ENCODE measurements at places on chromosomes 7 and 10. TPM values are rescaled to one million over a fixed set of nuclear protein-coding genes. Genes with fewer than 3 reads are reported as not detected.

Gene MSRB2
- total RNA-seq, result 13.7 TPM

Gene GRM8
- 2.9 TPM for total RNA-seq

Gene AVPI1
- total RNA-seq, result 26.8 TPM

Gene ZNF282
- total RNA-seq, result 17.7 TPM

Gene CALCR
- total RNA-seq, result not detected

Gene SPDYE6
- not detected for total RNA-seq

Gene AKR1D1
- not detected for total RNA-seq

GRCh38 chr10:128835361-128835760, 631.7 kb upstream of the MGMT start:
- DNase-seq, result no peak

GRCh38 chr10:130018730-130019185, 54.7 kb upstream of the EBF3 start:
- no peak for DNase-seq

DNA sequence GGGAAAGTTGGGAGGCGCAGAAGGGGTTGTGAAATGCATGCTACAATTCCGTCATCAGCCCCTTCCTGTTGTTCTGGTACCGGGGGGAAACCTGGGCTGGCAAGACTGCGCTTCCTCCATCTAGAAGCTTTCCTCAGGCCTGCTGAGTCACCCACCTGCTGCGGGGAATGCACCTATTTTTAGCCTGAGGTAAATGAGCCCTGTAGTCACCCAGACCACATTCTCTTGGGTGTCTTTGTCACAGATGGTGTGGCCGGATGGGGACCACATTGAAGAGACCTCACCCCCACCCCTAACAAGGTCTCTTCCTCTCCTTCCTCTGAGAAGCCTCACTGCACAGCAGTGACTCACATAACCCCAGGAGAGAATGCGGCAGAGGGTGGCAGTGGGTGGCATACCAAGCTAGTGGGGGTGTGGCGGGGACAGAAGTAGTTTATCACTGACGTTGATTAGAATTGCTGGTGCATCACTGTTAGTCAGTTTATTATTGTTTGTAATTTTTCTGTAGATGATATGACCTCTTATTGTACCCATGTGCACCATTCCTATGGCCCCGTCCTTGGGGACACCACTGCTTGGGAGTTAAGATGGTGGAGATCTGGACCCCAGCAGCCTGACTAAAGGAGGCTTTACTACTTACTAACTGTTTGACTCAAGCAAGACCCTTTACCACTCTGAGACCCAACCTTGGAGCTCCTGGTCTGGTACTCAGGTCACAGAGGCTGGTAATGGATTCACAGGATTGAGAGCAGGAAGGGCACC, 83.0 kb upstream of the DUSP5 start:
- DNase-seq, result peak; percentile 88

DNA sequence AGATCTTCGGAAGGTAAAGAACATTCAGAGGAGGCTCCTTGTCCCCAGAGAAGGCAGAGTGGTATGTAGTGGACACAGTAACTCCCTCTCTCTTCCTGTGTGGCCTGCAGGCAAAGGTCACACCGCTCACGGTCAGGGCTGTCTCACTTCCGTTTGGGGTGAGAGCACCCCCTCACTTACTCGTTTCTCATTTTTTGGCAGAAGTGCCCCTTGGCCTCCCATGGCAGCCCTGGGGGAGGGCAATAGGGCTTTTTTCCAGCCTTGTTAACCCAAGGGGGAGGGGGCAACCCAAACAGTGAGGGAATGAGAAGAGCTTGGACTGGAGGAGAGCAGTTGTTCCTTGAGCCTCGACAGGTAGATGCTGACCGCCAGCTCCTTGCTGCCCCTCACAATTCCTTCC, 31.8 kb upstream of the SRGN start:
- DNase-seq, result no peak

DNA sequence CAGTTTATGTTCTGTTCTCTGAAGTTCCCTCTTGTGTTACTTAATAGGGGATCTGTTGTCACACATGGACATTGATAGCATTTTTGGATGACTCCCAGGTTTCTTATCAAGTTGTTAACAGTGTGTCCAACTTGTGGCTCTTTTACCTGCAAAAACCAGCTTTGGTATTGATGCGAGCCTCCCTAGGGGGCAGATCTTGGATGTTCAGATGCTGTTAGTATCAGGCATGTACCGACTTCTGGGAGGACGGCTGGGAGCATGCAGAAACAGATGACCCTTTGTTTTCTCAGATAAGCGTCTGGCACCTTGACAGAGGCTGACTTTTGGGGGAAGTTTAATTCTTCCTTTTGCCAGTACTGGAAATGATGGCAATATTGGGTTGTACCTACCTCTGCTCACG, 2.2 kb downstream of the PLPP4 start:
- DNase-seq, result no peak

GRCh38 chr7:87475359-87476178, at the start of gene ABCB4:
TSS of gene ABCB4 (minus strand) at chr7:87475680. CDS start at chr7:87475465, 215 bp downstream.
- DNase-seq, result no peak

DNA sequence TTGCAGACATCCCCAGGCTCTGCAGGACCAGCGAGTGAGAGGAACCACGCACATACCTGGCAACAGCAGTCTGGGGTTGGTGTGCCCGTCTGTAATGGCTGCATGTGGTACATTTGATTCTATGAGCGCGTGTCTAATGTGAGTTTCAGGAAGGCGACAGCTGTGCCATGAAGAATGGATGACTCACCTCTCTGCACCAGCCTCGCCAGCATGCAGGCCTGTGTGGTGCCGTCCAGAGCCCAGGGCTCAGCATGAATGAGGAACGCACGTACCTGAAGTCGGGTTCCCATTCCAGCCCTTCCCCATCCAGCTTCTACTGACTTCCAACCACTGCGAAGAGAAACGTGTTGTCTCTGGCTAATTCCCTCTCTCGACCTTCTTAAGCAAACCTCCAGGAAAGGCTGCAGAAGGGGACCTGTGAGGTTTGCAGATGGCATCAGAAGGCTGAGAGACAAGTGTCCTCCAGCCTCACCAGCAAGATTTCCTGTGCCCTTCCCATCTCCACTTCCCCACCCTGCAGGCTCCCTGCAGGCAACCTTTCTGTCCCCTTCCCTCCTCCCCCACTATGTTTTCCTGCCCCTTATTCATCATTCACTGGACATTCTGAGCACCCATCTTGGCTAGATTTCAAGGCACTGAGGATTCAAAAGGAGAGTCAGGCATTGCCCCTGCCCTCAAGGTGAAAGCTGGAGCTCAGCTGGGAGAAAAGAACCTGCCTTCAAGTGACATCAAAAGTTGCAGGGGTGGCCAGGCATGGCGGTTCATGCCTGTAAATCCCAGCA, 54.3 kb downstream of the ASB13 start:
- DNase-seq, result peak; percentile 12

DNA sequence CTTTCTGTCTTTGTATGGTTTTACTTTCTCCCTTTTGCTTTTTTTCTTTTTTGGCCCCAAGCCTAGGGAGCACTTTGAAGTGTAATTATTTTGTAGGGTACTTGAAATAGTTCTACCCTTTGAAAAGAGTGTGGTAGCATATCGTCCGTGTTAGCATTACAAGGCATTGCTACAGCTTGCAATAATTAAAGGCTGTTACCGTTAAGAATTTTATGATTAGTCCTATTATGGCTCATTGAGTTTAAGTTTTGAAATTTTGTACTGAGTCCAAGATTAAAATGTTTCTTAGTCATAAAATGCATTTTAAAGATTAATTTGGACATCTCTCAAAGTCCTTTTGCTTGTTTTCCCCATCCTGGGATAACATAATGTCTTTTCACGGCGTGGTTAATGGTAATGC, 490.0 kb upstream of the LRRN3 start:
- no peak for DNase-seq

GRCh38 chr7:91913612-91914011, 27.1 kb upstream of the AKAP9 start:
- no peak for DNase-seq

DNA sequence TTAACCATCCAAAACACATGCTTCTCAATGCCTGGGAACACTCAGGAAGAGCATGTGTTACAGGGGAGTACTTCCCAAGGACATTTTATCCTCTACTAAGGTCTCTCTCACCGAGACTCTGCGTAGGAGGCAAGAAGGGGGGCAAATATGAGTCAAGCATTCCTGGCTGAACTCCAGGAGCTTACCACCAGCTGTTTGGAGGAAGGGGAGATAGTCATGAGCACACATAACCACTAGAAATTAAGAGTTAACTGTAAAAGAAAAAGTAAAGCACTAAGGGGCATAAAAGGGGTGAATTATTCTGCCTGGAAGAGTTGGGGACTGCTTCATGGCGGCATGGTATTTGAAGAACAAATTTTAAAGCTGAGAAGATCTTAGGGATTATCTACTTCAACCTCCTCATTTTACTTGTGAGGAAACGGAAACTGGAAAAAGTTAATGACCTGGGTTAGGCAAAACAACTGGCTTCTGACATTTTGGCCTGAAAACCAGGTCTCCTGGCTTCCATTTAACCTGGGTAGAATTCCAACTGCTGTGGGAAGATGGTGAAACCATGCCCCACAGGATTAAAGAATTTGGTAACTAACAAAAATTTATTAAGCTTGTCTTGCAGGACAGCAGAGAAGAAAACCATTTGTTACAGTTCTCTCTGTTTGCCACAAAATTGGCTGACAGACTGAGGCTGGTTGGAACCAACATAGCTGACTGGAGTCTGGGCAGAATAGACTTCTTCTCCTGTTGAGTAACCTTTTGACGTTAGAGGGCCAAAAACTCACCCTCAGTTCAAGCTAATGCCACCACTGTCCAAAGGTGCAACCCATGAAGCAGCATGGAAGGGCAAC, 85.5 kb downstream of the SLC25A13 start:
- DNase-seq, result peak; percentile 90

- DNase-seq, result no peak
These were observed 65.4 kb downstream of the ST7 start for GRCh38 chr7:117018713-117019112.

- no peak for DNase-seq
These were observed 74.2 kb upstream of the EEPD1 start for GRCh38 chr7:36078816-36079360.

GRCh38 chr7:22417349-22417748, 60.4 kb upstream of the RAPGEF5 start:
- DNase-seq, result no peak

GRCh38 chr10:44517635-44518034, 132.7 kb upstream of the CXCL12 start:
- DNase-seq, result no peak

GRCh38 chr7:69732203-69732602, 133.9 kb downstream of the AUTS2 start:
- peak; percentile 35 for DNase-seq

- DNase-seq, result no peak
These were observed 35.8 kb upstream of the SDHAF3 start for GRCh38 chr7:97081521-97082300.

GRCh38 chr7:14761510-14762296, 140.8 kb downstream of the DGKB start:
- peak; percentile 66 for DNase-seq

DNA sequence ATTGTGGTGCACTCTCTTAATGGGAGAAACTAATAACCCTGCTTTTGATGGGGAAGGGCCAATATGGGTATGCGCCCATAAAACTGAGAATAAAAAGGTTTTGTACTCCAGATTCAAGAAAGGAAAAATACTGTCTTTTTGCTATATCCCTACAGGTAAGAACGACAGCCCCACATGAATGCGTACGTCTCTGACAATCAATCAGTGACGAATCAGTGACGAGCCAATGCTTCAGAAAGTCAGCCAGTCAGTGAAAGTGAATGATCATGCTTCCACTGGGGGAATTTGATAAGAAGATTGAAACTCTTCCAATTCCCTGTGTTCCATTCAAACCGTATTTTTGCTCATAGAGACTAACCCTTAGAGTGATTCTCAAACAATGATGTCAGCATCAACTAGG, 26.3 kb downstream of the ARL5B start:
- no peak for DNase-seq

DNA sequence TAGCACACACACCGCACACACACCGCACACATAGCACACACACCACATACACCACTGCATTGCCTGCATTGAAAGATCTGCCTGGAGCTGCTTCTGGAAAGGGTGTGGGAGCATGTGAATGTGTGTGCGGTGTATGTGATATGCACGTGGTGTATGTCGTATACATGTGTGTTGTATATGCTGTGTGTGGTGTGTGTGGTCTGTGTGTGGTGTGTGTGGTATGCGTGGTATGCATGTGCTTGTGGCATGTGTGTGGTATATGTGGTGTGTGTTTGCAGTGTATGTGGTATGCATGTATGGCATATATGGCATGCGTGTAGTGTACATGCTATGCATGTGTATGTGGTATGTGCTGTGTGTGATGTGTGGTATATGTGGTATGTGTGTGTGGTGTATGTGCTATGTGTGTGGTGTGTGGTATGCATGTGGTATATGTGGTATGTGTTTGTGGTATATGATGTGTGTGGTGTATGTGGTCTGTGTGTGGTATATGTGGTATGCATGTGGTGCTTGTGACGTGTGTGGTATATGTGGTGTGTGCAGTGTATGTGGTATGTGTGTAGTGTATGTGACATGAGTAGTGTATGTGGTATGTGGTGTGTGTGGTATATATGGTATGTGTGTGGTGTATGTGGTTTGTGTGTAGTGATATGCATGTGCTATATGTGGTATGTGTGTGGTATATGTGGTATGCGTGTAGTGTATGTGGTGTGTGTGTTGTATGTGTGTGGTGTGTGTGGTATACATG, 176.2 kb downstream of the WDR37 start:
- DNase-seq, result no peak

DNA sequence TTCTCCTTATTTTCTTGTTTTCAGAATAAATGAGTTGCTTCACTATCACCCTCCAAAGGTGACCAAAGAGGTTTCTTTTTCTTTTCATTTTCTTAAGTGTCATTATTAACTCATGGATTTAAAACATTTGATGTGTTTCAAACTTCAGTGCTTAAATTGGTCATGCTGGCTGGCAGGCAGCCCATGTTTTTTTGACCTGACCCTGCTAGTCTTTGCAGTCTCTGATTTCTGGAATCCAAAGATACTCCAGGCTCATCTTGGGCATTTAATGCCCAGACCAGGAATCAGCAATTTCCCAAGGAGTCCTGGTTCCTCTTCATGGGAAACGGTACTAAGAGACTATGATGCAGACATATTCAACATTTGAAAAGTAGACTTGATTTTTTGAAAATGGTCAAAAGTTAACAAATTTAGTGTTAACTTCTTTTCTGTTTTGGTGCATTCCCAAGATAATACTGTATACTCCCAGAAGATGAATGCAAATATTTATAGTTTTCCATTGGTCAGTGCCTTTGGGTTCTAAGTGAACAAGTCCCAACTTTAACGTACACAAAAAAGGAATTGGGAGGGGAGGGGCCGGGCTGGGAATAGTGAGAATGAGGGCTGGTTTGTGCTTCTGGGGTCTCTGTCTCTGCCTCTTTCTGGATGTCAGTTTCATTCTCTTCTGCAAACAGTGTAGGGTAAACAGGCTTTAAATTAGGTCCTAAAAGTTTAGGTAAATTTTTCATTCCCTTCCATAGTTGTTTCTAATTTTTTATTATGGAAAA, 19.8 kb downstream of the NUB1 start:
- DNase-seq, result no peak

- DNase-seq, result peak; percentile 83
These were observed 21.6 kb upstream of the AP5Z1 start for GRCh38 chr7:4753598-4754432.

- no peak for DNase-seq
These were observed 65.0 kb upstream of the ADGRA1 start for GRCh38 chr10:133022776-133023100.

Data from H4 (cell line).